ENCODE measurements at places on chromosomes 12 and 14. TPM values are rescaled to one million over a fixed set of nuclear protein-coding genes. Genes with fewer than 3 reads are reported as not detected.

GRCh38 chr14:50560931-50561285, 963 bp downstream of the ATL1 start:
- DNase-seq = peak; percentile 30

DNA sequence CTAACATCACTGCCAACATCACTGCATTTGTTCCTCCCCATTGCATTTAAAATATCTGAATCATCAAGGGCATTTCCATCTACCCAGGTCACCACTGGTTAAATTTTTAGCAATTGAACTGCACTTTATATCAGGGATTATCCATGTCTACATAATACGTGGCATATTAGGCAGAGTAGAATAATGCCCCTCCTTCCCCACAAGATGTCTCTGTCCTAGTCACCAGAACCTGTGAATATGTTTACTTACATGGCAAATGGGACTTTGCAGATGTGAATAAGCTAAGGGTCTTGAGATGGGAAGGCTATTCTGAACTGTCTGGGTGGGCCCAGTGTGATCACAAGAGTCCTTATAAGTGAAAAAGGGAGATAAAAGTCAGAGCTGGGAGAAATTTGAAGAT, 181.7 kb upstream of the ARID2 start:
- DNase-seq = no peak

- no peak for DNase-seq
Measured at GRCh38 chr12:128994856-128995255, 141.6 kb downstream of the GLT1D1 start.

DNA sequence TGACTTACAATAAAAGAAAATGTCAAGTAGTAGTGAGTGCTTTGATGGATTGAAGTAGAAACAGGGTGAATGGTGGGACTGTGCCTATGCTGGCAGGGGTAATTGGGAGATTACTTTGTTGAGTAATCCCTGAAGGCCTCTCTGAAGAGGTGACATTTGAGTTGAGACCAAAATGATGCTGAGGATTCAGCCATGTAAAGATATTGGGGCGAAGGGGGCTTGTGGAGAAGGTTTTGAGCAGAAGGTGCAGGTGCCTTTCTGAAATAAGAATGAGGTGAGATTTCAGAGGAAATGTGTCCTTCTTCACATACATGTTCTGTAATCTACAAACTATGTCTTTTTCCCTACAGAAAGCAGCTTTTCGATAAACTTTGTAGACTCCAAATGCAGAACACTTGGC, 8.0 kb downstream of the GNG2 start:
- no peak for DNase-seq

DNA sequence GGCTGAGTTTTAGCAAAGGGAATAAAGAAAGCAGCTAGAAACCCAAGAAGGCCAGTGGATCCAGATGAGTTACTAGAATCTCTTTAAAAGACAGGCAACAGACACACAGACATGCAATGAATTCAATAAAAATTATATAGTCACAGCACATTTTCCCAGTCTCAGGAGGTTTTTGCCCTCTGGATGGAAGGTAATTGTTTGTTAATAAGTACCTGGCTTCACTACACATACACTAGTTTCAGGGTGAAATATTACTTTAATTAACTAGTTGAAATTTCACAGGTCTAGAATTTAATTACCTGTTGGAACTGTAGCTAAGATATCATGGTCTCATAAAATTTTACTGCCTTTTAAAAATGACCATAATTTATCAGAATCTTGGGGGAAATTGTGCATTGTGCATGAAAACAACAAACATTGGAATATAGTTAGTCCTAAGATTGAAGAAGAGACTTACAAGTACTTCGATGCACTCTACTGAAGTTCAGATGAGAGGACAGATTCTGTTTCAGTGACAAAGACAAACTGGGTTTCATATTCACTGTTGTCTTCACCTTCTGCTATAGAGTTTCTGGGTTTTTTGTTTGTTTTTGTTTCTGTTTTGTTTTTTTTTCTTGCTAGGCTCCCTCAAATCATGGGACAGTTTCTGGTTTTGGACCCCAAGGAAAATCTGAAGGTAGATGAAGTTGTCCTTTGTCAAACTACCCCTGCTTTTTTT, 277.0 kb upstream of the GARIN6 start:
- DNase-seq = no peak

GRCh38 chr14:88181072-88181471, 142.0 kb downstream of the KCNK10 start:
- DNase-seq = no peak

DNA sequence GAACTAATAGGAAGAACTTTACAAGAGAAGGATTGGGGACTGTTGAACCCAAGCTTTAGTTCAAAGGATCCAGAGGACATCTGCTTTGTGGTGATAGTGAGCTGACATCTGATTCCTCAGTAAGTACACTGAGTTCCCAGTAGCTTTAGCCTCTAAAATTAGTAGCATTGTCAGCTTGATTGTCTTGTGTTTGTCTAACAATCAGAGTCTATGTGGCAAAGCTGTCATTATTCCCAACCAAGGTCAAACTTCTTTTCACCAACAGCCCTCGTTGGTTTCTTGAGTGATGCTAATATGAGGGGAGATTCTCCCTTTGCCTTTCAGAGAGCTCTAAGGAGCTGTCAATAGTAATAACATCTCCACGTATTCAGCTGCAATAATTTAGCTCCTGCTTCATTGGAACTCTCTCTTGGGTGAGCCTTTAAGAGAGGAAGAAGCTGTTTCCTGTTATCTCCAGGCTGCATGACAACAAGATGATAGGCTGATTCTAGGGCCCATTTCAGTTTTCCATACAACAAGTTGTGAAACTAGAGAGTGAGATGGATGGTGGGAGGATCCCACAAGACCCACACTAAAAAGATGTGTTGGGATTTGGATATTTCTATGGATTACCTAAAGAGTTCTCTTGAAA, 46.7 kb downstream of the TGFB3 start:
- DNase-seq = no peak

GRCh38 chr12:38137716-38138115, 178.9 kb upstream of the ALG10B start:
- DNase-seq = no peak

DNA sequence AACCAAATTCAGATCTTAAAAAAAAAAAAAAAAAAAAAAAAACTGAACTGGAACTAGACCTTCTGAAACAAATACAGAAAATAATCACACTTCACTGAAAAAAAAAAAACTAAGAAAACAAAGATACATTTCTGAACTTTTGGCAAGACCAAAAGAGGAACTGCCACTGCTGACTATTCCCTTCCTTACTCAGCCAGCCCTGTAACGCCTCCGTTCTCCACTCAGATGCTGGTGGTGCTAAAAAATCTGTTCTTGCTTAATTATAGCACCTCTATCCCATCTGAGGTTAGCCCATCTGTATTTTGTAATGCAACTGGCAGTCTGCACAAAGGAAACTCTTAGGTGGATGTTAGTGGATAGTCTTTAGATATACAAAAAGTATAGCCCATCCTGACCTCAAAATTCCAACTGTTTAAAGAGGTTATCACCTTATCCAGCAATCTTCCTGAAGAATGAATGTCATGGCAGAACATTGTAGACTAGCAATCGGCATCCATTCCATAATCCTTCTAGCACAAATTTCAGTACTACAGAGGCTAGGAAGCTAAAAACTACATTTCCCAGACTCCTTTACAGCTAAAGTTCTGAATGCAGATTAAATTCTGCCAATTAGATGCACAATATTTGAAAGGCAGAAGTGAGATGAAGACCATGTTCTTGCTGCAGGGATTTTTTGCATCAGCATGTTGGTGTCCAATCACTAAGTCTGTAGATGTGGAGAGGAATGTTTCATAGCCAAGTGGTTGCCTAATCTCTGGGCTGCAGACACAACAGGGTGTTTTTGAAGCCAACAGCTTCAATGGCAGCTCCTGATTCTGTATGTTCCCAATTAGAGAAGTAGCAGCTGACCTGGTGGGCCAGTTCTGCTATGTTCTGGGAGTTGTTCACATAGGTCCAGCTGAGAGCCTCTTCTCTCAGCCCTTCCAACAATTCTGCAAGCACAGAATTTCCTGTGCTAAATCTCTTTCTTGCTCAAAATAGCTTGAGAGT, 5.7 kb downstream of the MAP3K9 start:
- no peak for DNase-seq

- DNase-seq = no peak
Measured at GRCh38 chr14:93959239-93960107, 16.9 kb downstream of the ASB2 start.

- DNase-seq = no peak
Measured at GRCh38 chr12:57192920-57193319, 23.7 kb upstream of the NXPH4 start.

DNA sequence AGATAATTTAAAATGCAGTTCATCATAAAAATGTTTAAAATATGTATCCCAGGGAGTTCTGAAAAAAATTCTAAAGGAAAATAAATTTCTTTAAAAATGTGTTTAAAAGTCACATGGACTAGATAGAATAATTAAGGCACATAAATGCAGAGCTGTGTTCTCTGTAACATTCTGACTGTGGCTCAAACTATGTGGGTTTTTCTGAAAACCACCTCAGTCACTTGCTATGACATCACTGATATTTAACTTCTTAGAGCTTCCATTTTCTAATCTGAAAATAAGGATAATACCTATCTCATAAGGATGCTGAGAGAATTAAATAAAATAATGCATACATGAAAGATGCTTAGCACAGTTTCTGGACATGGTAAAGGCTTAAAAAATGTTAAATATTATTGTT, 107.3 kb downstream of the SLC41A2 start:
- DNase-seq = no peak

GRCh38 chr14:22980672-22981089, 1.7 kb downstream of the AJUBA start:
- DNase-seq = peak; percentile 55

DNA sequence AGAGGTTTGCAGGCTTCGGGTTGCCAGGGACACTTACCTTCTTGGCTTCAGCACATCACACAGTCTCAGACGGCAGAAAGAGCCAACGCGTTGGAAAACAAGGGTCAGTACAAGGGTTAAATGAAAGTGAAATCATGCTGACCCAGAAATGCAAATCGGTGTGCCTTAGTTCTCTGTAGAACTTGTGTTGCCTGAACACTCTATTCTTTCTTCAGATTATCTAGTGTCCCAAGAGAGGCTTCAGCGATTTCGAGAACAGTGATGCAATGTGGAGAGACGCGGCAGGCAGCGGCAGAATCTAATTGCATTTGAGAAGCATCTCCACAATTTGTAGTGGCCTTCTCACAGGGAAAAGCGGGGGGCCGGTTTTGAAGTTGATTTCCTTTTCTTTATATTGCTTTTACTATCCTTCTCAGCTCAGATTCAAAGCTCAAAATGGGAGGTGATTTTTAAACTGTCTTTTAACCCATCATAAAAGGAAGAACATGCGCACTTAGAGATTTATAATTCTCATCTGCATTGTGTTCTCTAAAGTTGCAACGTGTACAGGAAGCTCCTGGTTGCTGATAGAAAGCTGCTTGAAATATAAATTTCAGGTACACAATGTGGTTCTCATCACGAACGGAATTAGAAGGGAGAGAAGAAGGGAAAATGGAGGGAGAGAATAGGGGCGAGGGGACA, 67.8 kb upstream of the EGLN3 start:
- no peak for DNase-seq

GRCh38 chr12:111408686-111409402, 3.1 kb downstream of the SH2B3 start:
- no peak for DNase-seq

DNA sequence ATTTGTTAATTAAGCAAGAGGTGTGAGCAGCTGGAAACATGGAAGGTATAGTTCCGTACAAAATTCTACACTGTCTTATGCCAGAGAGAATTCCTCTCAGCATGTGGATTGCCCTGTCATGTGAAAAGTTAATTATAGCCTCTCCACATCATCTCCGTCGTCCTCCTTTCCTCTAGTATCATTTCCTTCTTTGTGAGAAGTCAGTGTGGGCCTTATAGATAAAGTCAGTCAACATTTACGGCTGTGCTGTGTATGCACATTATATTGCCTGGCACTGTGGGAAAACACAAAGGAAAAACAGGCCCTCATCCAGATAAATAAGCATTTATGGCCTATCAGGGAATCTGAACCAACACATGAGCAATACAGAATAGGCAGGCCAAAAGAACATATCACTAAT, 236.6 kb downstream of the SEC23A start:
- no peak for DNase-seq

DNA sequence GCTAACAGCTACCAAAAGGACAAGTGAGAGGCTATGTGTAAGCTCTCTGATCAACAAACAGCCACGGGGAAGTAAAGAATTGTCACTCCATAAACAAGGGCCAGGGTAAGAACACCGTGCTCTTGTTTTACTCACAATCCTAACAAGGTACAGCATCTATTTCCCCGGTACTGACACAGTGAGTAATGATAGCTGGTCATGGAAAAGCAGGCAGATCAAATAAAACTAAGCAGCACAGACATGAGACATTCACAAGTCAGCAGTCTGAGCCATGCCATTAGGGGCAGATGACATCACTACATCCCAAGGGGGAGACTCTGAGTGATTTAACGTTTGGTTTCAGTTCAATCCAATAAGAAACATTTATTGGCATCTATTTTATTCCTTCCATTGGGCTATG, 54.4 kb downstream of the ARL6IP4 start:
- DNase-seq = no peak

GRCh38 chr14:33776871-33777270, 174.0 kb downstream of the EGLN3 start:
- no peak for DNase-seq

GRCh38 chr12:98211909-98212695, 303.3 kb upstream of the TMPO start:
- DNase-seq = no peak

DNA sequence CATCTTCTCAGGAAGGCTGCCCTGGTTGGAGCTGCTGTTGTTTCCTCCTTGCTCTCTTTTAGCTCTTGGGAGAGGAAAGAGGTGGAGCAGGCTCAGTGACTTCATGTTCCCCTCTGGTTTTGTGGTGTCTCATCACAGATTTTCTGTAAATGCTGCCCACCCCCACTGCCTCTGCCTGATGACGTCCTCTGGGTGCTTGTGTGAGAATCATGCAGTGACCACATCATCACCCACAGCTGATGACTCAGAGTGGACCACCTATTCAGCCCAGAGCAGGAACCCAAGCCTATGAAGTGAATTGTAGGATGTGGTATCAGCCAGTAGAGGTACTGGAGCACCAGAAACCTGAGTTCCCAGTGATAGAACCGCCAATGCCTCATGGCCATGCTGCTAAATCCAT, at the start of gene GZMB:
Gene GZMB (minus strand): TSS at position 33 of the 400 bp plus-strand sequence. CDS start 30 bp downstream, at position 3.
- no peak for DNase-seq

GRCh38 chr12:6341417-6342139, at the start of gene TNFRSF1A:
Gene TNFRSF1A (minus strand): TSS chr12:6342076. CDS start chr12:6341814, 262 bp downstream.
- DNase-seq = peak; percentile 34

DNA sequence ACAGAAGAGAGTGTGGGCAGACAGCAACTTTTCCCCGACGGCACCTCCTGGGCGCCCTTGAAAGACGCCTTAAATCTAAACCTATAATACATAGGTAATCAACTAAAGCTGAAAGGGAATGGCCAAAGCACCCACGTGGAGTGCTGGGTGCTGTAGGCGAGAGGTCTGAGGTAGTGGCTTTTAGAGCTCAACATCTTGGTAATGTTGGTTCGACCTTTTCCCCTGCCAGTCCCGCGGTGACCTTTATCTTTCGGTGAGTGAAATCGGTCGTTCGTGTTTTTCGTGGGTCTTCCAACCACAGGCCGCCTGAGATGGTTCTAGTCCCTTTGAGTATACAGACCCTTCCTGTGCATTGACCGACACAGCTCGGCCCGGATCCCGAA, 9.1 kb downstream of the OR6S1 start:
- DNase-seq = no peak

The RAB15 gene
- total RNA-seq = 27.6 TPM

The CBLN3 gene
- 1.9 TPM for total RNA-seq

The BCL2L14 gene
- total RNA-seq = 1.1 TPM

The CISTR gene
- not detected for total RNA-seq

The ERBB3 gene
- total RNA-seq = 221 TPM

The STXBP6 gene
- 11.7 TPM for total RNA-seq

Data from progenitor cell of endocrine pancreas (in vitro differentiated cells).